ENCODE measurements at places on chromosomes 13 and 19. TPM values are rescaled to one million over a fixed set of nuclear protein-coding genes. Genes with fewer than 3 reads are reported as not detected.

The ZFP14 gene
- 1.5 TPM for total RNA-seq

The SIGLEC12 gene
- total RNA-seq: not detected

The RFXANK gene
- total RNA-seq: 54.1 TPM

The ZNF99 gene
- not detected for total RNA-seq

The ZNF793 gene
- 1.1 TPM for total RNA-seq

The HCST gene
- total RNA-seq: not detected

Measured in cardiac ventricle fibroblast (primary cell).